ENCODE measurements at places on chromosomes 5 and 9. TPM values are rescaled to one million over a fixed set of nuclear protein-coding genes. Genes with fewer than 3 reads are reported as not detected.
A peak's percentile ranks its signal among the peaks of the same experiment; 100 is the strongest.

CERCAM gene
- 1.5 TPM for polyA plus RNA-seq

DNA sequence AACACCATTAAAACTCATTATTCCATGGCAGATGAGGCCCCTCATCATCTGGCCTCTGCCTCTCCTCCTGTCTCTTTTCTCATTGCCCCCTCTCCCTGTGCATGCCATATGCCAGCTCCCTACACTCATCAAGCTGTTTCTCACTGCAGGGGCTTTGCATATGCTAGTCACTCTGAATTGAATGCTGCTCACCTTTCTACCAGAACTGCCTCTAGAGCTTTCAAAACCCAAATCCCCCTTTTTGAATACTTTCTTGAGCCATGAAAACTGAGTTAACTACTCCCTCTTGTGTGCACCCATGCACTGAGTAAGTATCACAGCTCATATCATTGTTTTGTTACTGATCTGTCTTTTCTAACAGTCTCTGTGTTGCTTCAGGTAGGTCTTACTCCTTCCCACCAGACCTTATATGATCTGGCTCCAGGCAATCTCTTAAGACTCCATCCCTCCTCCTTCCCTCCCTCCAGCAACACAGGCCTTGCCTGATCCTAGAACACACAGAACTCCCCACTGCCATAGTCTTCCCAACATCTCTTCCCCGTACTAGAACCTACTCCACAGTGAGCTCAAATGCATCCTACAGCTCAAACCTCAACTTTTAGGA, 60.5 kb downstream of the ASTN2 start:
- H3K36me3 ChIP-seq, result no peaks in the 10 kb centered on the region
- DNase-seq, result no peak
- no peaks in the 10 kb centered on the region for H3K27me3 ChIP-seq
- H3K27ac ChIP-seq, result no peak overlapping the region

LIFR gene
- polyA plus RNA-seq, result not detected

FBP1 gene
- polyA plus RNA-seq, result 95.5 TPM

- H3K27me3 ChIP-seq, result no peaks in the 10 kb centered on the region
- H3K4me3 ChIP-seq, result no peak overlapping the region
- no peak for DNase-seq
Measured at GRCh38 chr9:83423815-83424707, 114.1 kb downstream of the FRMD3 start.

DNA sequence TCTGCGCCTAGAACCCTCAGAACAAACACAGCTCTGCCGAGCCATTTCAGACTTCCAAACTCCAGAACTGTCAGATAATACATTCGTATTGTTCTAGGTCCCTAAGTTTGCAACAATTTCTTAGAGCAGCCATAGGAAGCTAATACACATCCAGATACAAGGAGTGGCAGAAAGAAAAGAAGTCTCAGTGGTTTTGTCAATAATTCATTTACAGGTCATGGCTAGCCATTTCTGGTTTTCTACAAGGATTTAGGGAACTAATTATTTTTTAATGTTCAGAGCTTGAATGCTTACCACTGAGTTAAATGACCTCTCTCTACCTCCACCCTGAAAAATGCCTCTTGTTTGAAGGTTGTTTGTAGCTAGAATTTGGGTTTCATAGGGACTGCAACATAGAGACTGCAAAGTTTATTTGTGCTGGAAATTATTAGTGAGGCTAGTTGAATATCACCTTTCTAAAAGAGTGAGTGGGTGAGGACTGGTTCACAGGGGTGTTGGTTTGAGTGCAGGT, 15.5 kb upstream of the ERMP1 start:
- H3K4me3 ChIP-seq, result no peak overlapping the region
- peaks cover 43% of the 10 kb centered on the region for H3K4me1 ChIP-seq
- no peak overlapping the region for H3K27ac ChIP-seq
- no peaks in the 10 kb centered on the region for H3K36me3 ChIP-seq
- DNase-seq, result no peak

ANKRD33B gene
- not detected for polyA plus RNA-seq

DNA sequence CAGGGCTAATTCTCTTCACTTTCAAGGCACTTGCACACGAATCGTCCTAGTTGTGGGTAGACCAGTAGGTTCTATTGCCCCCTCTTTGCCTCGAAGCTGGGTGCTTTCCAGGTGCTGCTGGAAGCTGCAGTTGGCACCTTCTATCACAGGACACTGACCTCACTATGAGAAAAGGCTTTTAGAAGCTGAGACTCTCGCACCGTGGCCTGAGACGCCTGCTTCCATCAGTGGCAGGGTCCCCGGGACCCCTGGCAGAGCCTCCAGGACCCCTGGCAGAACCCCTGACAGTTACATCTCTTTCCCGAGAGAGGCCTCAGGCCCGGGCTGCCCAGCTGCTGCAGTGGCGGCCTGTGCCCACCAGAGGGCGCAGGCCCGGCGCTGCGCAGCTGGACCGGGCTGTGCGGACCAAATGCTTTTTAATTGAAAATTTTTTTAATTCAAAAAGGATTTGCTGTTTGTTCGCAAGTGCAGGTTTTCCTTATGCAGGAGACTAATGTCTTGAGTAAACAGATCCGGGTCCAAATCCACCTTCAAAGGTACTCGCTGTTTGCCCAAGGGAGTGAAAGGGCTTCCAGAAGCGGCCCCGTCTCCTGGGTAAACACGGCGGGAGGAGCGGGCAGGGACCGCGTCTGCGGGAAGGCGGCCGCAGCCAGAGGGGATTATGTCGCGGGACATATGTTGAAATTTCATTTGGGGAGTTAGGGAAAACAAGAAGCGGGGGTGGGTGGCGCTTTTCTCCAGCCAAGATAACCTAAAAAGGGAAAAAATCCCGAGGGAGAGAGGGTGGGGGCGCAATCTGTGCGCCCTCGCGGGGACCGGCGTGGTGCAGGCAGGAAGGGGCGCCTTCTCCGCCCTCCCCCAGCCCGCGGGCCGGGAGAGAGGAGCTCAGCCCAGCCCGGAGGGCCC, 114.5 kb upstream of the LMX1B start:
- peaks cover 44% of the 10 kb centered on the region for H3K4me1 ChIP-seq
- peaks cover 13% of the 10 kb centered on the region for H3K36me3 ChIP-seq
- H3K4me3 ChIP-seq, result peak overlapping the region; percentile 74
- H3K27me3 ChIP-seq, result no peaks in the 10 kb centered on the region

DNA sequence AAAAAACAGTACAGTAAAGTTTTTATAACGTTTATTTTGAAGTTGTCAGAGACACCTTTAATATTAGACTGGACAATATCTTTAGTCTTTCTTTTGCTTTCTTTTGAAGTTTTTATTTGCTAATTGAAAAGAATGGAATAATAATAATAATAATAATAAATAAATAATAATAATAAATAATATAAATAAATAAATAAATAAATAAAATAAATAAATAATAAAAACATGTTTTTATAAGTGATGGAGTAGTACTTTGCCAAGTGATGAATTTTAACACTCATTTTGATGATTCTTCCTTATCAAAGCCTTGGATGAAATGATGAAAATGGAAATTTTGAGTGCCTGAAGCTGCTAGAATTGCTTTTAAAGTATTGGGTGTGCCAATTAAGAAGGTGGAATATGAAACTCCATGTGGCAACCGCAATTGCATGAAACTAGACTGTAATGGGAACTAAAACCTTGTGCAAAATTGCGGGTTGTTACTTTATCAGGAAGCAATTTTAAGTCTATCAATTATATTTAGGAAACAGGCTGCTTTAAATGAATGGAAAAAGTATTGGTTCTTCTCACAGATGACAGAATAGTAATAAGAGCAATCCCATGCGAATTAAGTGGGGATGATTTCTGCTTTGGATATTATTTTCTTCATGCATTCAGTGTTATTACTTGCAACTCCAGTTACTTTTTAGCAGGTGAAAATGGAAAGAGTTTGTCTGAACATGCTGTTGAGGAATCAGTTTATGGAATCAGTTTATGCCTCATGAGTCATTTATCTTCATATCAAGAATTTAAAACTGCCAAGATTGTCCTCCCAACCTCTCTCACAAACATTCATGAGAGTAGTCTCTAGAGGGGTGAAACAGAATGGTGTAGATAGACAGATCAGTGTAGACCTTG, 4.6 kb downstream of the ANXA1 start:
- no peak overlapping the region for H3K27ac ChIP-seq
- peaks cover 38% of the 10 kb centered on the region for H3K4me1 ChIP-seq
- H3K4me3 ChIP-seq, result no peak overlapping the region
- no peaks in the 10 kb centered on the region for H3K27me3 ChIP-seq
- peak; percentile 59 for DNase-seq
- H3K36me3 ChIP-seq, result peaks cover 36% of the 10 kb centered on the region

HAND1 gene
- not detected for polyA plus RNA-seq

RUSC2 gene
- 18.8 TPM for polyA plus RNA-seq

GRCh38 chr9:126654124-126654523, 40.4 kb downstream of the LMX1B start:
- no peaks in the 10 kb centered on the region for H3K36me3 ChIP-seq
- no peak overlapping the region for H3K27ac ChIP-seq
- peaks cover 49% of the 10 kb centered on the region for H3K27me3 ChIP-seq
- no peaks in the 10 kb centered on the region for H3K4me1 ChIP-seq
- no peak for DNase-seq

- H3K4me1 ChIP-seq, result peaks cover 70% of the 10 kb centered on the region
- DNase-seq, result peak; percentile 30
- no peaks in the 10 kb centered on the region for H3K27me3 ChIP-seq
Measured at GRCh38 chr9:33166231-33167083, 679 bp downstream of the B4GALT1 start.

FOXD4 gene
- not detected for polyA plus RNA-seq

- no peak for DNase-seq
- H3K4me3 ChIP-seq, result no peak overlapping the region
- peaks cover 3% of the 10 kb centered on the region for H3K27me3 ChIP-seq
- H3K4me1 ChIP-seq, result no peaks in the 10 kb centered on the region
Measured at GRCh38 chr9:126149661-126150060, 177.0 kb upstream of the MVB12B start.

GRCh38 chr9:105313238-105313637, 68.8 kb downstream of the SLC44A1 start:
- no peaks in the 10 kb centered on the region for H3K4me1 ChIP-seq
- H3K27ac ChIP-seq, result no peak overlapping the region
- no peak for DNase-seq
- H3K4me3 ChIP-seq, result no peak overlapping the region
- peaks cover 9% of the 10 kb centered on the region for H3K36me3 ChIP-seq

PCSK5 gene
- polyA plus RNA-seq, result 12.0 TPM

DNA sequence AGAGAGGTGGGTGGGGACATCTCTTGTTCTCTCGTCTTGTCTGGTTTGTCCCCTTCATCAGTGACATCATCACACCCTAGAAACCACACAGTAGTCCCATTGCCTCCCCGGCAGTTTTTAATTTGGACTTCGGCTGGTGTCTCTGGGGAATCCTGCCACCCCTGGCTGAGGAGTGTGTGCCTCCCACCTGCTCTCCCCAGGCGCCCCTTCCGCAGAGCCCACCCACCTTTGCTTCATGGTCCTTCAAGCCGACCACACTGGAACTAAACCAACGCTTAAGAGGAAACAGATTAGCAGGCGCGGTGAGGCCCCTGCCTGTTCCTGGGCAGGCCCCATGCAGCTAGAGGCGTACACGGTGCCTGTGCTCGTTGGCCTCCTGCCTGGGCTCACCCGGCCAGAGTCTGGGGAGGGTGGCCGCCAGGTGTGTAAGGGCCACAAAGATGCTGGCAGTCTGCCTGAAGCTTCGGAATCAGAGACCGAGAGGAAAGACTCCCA, 107.6 kb upstream of the SPRY4 start:
- H3K4me3 ChIP-seq, result no peak overlapping the region
- no peak for DNase-seq
- no peaks in the 10 kb centered on the region for H3K36me3 ChIP-seq
- no peak overlapping the region for H3K27ac ChIP-seq
- H3K4me1 ChIP-seq, result no peaks in the 10 kb centered on the region
- peaks cover 26% of the 10 kb centered on the region for H3K27me3 ChIP-seq

DNA sequence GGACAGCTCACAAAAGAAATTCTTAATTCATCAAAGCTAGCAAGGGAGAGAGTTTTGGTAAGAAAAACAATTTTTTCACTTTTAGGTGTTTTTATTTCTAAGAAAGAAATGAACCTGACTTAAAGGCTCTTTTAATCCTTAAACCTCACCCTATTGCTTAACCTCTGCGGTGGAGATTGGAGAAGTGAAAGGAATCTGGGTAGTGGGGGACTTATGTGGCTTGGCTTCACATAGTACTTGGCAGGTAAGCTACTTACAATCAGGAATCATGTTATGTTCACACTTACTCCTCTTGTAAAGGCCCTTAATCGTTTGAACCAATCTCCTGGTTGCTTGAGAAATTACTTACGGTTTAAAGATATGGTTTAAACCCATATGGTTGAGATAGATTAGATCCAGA, 104.8 kb downstream of the ISOC1 start:
- no peak overlapping the region for H3K4me3 ChIP-seq
- no peak for DNase-seq
- no peaks in the 10 kb centered on the region for H3K27me3 ChIP-seq
- no peak overlapping the region for H3K27ac ChIP-seq
- no peaks in the 10 kb centered on the region for H3K36me3 ChIP-seq

- H3K36me3 ChIP-seq, result no peaks in the 10 kb centered on the region
- H3K27me3 ChIP-seq, result no peaks in the 10 kb centered on the region
Measured at GRCh38 chr9:93967020-93967803, 12.1 kb upstream of the BARX1 start.

SPAG8 gene
- 0.52 TPM for polyA plus RNA-seq

- no peak overlapping the region for H3K27ac ChIP-seq
- H3K4me3 ChIP-seq, result no peak overlapping the region
- H3K27me3 ChIP-seq, result no peaks in the 10 kb centered on the region
Measured at GRCh38 chr5:146208916-146209522, 5.6 kb downstream of the RBM27 start.

All from CD14-positive monocyte (primary cell).